ENCODE measurements at places on chromosomes 1 and 21. TPM values are rescaled to one million over a fixed set of nuclear protein-coding genes. Genes with fewer than 3 reads are reported as not detected.
A peak's percentile ranks its signal among the peaks of the same experiment; 100 is the strongest.

DNA sequence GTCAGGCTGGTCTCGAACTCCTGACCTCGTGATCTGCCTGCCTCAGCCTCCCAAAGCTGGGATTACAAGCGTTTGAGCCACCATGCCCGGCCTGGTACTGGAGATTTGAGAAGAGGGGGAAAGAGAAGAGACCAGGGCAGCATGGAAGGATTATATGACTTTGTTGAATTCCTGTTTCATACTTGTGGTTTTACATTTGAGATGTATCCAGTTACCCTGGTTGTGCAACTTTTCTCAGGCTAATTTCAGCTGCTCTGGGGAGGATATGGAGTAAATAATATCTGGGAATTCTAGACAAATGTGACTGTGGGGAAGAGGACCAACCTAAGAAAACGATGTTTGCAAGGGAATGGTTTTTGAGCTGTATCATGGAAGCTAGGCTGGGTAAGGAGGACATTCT lies 89.5 kb upstream of the GREM2 start:
- no peak for DNase-seq
- H3K27ac ChIP-seq, result no peak overlapping the region
- H3K36me3 ChIP-seq, result no peaks in the 10 kb centered on the region
- H3K4me1 ChIP-seq, result no peaks in the 10 kb centered on the region
- H3K27me3 ChIP-seq, result no peaks in the 10 kb centered on the region

- peak overlapping the region; percentile 1 for H3K27ac ChIP-seq
- H3K27me3 ChIP-seq, result no peaks in the 10 kb centered on the region
- H3K4me3 ChIP-seq, result no peak overlapping the region
- DNase-seq, result no peak
Observed at GRCh38 chr1:83626603-83627002, 372.3 kb downstream of the TTLL7 start.

GRCh38 chr1:188154196-188154595 lies 1325.4 kb downstream of the PLA2G4A start:
- no peaks in the 10 kb centered on the region for H3K36me3 ChIP-seq
- H3K27ac ChIP-seq, result no peak overlapping the region
- no peaks in the 10 kb centered on the region for H3K27me3 ChIP-seq
- DNase-seq, result no peak

- no peak overlapping the region for H3K27ac ChIP-seq
- H3K4me3 ChIP-seq, result no peak overlapping the region
- DNase-seq, result no peak
- H3K36me3 ChIP-seq, result no peaks in the 10 kb centered on the region
- peaks cover 32% of the 10 kb centered on the region for H3K27me3 ChIP-seq
Observed at GRCh38 chr21:33061233-33061632, 8.7 kb upstream of the OLIG1 start.

DNA sequence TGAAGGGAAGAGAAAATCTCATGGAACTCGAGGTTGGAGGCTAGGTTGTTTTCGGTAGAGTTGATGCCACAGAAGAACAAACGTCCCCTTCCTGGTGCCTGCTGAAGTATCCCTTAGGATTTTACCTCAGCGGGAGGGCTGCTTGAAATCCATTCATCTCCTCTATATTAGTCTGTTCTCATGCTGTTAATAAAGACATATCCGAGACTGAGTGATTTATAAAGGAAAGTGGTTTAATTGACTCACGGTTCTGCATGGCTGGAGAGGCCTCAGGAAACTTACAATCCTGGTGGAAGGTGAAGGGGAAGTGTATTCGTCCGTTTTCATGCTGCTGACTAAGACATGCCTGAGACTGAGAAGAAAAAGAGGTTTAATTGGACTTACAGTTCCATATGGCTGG lies 413.5 kb downstream of the NPHP4 start:
- H3K27ac ChIP-seq, result no peak overlapping the region
- peaks cover 6% of the 10 kb centered on the region for H3K4me1 ChIP-seq
- peaks cover 2% of the 10 kb centered on the region for H3K27me3 ChIP-seq
- DNase-seq, result no peak

DNA sequence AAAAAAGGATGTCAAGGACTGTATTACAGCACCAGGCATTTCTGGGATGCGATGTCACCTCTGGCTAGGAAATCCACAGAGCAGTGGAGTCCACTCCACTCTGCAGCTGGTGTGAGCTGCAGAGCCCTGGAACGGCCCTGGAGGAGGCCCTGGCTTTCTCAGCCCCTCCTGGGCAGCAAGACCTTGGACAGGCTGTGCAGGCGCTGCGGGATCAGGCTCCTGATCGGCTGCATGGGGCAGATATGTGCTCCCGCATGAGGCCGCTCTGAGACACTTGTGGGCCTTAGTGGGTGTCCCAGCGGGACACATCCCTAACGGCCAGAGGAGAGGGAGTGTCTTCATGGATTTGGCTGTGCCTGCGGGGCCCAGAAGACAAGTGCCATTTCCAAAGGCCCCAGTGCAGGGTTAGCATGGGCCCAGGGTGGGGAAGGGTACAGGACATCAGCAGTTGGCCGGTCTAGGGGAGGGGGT lies 6.2 kb downstream of the DNMT3L start:
- H3K27ac ChIP-seq, result no peak overlapping the region
- H3K27me3 ChIP-seq, result peaks cover 7% of the 10 kb centered on the region
- no peaks in the 10 kb centered on the region for H3K36me3 ChIP-seq
- DNase-seq, result no peak
- H3K4me3 ChIP-seq, result no peak overlapping the region

DNA sequence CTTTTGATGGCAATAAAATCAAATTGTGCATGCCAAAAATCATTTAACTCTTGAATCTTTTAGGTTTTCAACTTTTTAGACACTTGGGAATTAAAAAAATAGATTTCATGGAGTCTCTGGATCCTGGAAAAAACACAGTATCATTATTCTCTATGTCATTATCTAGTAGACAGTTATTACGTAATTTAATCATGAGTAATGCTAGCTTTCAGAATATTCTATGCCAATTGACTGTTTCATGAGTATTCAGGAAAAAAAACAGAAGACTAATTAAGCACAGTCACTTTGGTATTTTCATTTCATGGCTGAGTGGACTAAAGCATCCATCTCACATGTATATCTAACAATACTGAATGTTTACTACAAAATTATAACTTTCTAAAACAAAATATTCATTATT lies 44.0 kb downstream of the ODF2L start:
- H3K4me1 ChIP-seq, result no peaks in the 10 kb centered on the region
- H3K4me3 ChIP-seq, result no peak overlapping the region
- peaks cover 36% of the 10 kb centered on the region for H3K36me3 ChIP-seq
- no peaks in the 10 kb centered on the region for H3K27me3 ChIP-seq
- DNase-seq, result no peak

DNA sequence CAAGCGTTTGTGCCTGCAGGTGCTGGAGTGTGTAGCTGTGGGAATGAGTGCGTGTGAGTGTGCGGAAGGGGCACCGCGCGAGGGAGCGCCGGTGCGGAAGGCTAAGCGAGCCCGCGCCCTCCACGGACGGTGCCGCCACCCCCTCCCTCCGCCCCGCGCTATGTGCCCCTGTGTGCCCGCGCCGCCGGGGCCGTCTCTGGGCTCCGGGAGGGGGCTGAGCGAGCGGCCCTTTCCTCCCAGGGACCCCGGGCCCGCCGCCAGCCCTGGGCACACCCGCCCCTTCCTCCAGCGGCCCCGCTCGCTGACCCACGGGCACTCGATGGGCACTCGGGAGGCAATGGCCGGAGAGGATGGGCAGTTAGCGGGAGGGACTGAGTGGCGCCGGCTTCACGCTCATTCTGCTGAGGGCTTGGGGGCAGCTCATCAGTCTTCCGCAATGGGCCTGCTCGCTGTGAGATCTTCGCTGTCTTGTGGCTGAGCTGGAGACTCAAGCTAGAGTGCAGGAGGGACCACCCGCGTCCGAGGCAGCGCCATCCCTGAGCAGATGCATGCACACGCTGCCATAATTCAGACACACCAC lies 8.6 kb upstream of the ADGRB2 start:
- no peak for DNase-seq
- H3K4me3 ChIP-seq, result peak overlapping the region; percentile 42
- no peak overlapping the region for H3K27ac ChIP-seq
- peaks cover 60% of the 10 kb centered on the region for H3K27me3 ChIP-seq
- H3K4me1 ChIP-seq, result peaks cover 23% of the 10 kb centered on the region

DNA sequence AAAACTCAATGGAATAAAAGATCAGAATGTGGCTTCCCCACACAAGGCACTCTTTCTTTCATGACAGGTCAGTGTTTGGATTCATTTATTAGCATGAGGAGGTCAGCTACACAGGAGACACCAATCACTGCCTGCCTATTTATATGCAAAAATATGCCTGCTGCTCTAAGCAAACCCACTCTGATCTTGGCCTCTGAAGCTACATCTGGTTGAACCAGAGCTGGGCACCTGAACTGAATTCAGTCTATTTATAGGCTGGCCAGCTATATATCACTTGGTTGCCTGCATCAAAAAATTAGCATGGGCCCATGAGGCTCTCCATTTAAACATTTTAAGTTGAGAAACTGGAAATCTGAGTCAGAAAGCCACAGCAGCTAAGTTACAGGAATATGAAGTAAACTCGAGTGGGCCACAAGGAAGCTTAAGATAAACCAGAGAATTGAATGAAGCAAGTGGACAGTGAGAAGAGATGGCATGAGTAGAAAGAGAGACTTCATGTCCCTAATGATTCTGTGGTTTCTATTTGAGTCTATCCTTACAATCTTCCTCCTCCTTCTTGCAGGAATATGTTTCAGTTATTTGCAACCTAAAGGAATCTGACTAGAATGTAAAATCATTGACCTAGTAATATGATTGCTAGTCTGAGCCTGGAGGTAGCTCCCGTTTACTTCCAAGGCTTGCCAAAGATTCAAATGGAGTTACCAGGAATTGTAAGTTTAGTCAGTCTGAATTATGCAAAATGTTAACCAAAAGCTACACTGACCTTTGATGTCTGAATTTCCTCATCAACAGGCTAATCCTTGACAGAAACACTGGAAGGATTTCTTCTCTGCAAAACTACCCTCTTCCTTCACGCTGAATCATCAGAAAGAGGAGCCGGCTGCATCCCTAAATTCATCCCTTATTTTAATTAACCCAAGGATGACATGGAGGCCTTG lies 17.7 kb downstream of the DDAH1 start:
- H3K27me3 ChIP-seq, result no peaks in the 10 kb centered on the region
- no peak overlapping the region for H3K27ac ChIP-seq
- H3K36me3 ChIP-seq, result no peaks in the 10 kb centered on the region
- H3K4me1 ChIP-seq, result no peaks in the 10 kb centered on the region
- H3K4me3 ChIP-seq, result no peak overlapping the region

GRCh38 chr1:222010306-222010705 lies 268.4 kb upstream of the DUSP10 start:
- H3K4me3 ChIP-seq, result no peak overlapping the region
- H3K27me3 ChIP-seq, result peaks cover 8% of the 10 kb centered on the region
- H3K27ac ChIP-seq, result no peak overlapping the region
- H3K4me1 ChIP-seq, result peaks cover 3% of the 10 kb centered on the region
- no peaks in the 10 kb centered on the region for H3K36me3 ChIP-seq

DNA sequence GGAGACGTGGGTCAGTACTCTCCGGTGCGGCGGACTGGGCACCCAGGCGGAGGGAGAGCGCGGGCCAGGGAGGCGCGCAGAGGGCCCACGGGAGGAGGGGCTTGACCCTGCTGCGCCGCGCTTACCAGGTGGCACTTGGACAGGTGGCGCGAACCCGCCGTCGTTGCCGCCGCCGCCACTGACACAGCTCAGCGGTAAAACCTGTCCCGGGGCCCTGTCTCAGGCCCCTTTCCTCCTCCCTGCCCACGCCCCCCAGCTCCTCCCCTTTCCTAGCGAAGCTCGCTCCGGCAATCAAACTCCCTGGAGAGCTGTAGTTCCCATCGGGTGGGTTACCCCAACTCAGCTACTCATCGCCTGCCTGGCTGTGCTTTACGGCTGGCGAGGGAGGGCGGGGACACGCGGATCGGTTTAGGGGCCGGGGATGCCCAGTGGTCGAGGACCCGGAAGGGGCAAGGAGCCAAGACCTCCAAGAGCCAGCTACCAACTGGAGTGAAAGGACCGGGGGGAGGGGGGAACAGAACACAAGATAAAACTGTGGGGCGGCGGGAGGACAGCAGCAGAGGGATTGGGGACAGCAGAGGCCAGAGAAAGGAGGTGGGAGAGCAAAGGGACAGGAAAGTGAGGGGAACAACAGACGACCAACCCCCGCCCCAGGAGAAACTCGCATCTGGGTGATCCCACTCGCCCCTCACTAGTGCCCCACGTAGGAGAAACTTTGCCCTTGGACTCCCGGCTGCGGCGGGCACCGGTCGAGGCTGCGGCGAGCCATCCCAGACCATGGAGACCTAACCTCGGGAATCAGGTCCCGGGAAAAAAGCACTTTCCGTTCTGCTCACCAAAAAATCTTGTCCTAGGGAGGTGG lies 2.9 kb downstream of the GFI1 start:
- peaks cover 46% of the 10 kb centered on the region for H3K4me1 ChIP-seq
- peak overlapping the region; percentile 90 for H3K4me3 ChIP-seq
- peak overlapping the region; percentile 91 for H3K27ac ChIP-seq
- H3K36me3 ChIP-seq, result peaks cover 54% of the 10 kb centered on the region
- no peaks in the 10 kb centered on the region for H3K27me3 ChIP-seq
- DNase-seq, result peak; percentile 61

- no peak for DNase-seq
- H3K27ac ChIP-seq, result no peak overlapping the region
- H3K27me3 ChIP-seq, result no peaks in the 10 kb centered on the region
- no peak overlapping the region for H3K4me3 ChIP-seq
Observed at GRCh38 chr1:18569811-18570545, 60.7 kb upstream of the PAX7 start.

DNA sequence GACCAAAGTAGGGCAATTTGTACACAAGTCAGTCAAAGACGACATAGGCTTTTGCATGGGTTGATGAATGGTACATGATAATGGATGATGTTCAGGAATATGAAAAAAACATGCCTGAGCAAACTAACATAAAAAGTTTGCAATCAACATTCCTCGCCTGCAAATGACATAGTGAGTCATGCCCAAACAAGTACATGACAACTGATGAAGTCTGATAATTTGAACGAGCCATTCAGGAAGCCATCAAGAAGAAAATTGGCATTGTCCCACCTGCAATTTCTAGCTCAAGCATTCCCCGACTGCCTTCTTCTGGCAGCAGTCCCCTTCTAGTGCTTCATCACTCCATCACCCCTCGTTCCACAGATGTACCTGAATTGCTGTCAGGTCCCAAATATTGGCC lies 118.4 kb upstream of the NR5A2 start:
- H3K4me1 ChIP-seq, result no peaks in the 10 kb centered on the region
- no peak overlapping the region for H3K27ac ChIP-seq
- H3K27me3 ChIP-seq, result no peaks in the 10 kb centered on the region

DNA sequence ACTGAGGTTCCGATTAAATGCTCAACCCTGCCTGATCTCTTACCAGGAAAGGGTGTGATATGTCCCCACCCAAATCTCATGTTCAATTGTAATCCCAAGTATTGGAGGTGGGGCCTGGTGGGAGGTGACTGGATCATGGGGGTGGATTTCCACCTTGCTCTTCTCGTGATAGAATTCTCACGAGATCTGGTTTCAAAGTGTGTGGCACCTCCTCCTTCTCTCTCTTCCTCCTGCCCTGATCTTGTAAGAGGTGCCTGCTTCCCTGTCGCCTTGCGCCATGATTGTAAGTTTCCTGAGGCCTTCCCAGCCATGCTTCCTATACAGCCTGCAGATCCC lies 34.9 kb downstream of the RSPH1 start:
- peak overlapping the region; percentile 44 for H3K27ac ChIP-seq
- H3K4me3 ChIP-seq, result no peak overlapping the region
- no peaks in the 10 kb centered on the region for H3K27me3 ChIP-seq
- no peak for DNase-seq
- H3K36me3 ChIP-seq, result peaks cover 4% of the 10 kb centered on the region

The RAB7B gene
- total RNA-seq, result not detected

The MYOG gene
- total RNA-seq, result not detected

The FAM110D gene
- not detected for total RNA-seq

The SCCPDH gene
- total RNA-seq, result 18.5 TPM

The MAP3K6 gene
- total RNA-seq, result 7.8 TPM

The CDA gene
- total RNA-seq, result not detected

The OR2T11 gene
- total RNA-seq, result not detected

The TRABD2B gene
- total RNA-seq, result not detected

The PPFIA4 gene
- 32.0 TPM for total RNA-seq
